ENCODE measurements at places on chromosomes 1 and 21.

GRCh38 chr1:19054216-19054615 lies 97.7 kb upstream of the IFFO2 start:
- DNase-seq: no peak

GRCh38 chr1:15489052-15489736 lies 13.3 kb downstream of the CELA2B start:
- peak; percentile 91 for DNase-seq

GRCh38 chr1:8962812-8963530 lies 17.3 kb downstream of the CA6 start:
- peak; percentile 14 for DNase-seq

GRCh38 chr1:43834280-43835081 lies 99.1 kb upstream of the ARTN start:
- no peak for DNase-seq

DNA sequence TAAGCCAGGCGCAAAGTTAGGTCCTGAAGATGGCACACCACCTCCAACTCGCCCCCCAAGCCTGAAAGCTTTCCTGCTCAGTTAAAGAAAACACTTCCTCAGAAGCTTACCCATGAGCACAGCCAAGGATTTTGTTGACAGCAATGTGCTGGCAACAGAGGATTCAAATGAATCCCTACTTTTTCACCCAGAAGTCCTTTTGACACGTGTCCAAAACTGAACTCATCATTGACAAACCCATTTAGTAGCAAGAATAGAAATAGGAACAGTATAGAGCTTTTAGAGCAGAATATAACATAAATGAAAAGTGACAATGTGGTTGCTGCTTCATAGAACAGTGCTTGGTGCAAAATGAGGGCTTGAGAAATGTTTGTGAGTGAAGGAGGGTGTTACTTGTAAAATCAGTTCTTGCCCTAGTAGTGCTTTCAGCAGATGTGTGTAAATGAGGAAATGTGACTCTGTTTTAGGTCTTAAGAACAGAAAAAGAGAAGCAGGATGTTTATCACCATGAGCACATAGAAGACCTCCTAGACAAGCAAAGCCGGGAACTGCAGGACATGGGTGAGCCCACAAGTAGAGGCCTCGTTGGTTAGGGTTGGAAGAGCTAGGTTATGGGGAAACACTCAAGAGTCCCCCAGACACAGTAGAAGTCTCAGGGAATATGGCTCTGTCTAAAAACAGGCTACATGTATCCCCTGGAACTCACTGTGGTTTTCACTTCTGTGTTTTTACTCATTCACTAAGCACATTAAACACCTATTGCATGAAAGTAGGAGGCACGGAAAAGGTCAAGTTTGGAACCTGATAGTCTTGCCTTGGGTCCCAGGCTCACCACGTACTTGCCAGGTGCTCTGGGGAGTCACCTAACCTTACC lies 48.6 kb upstream of the TMEM125 start:
- no peak for DNase-seq

DNA sequence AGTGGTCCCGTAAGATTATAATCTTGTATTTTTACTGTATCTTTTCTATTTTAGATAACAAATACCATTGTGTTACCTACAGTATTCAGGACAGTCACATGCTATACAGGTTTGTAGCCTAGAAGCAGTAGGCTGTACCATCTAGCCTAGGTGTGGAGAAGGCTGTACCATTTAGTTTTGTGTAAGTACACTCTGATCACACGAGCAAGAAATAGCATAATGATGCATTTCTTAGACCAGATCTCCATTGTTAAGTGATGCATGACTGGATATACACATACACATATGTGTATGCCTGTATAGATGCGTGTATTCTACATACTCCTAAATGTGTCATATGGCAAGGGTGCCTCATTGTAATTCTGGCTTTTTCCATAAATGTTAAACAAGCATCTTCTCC lies 33.9 kb downstream of the GALNT2 start:
- DNase-seq: no peak

- DNase-seq: peak; percentile 9
Observed at GRCh38 chr1:170765712-170766330, 101.9 kb downstream of the PRRX1 start.

- peak; percentile 88 for DNase-seq
Observed at GRCh38 chr1:206895837-206896242, 1.4 kb upstream of the IL24 start.

- no peak for DNase-seq
Observed at GRCh38 chr1:65478379-65479026, 58.0 kb downstream of the LEPR start.

GRCh38 chr1:158335213-158335532 lies 3.8 kb upstream of the CD1B start:
- no peak for DNase-seq

DNA sequence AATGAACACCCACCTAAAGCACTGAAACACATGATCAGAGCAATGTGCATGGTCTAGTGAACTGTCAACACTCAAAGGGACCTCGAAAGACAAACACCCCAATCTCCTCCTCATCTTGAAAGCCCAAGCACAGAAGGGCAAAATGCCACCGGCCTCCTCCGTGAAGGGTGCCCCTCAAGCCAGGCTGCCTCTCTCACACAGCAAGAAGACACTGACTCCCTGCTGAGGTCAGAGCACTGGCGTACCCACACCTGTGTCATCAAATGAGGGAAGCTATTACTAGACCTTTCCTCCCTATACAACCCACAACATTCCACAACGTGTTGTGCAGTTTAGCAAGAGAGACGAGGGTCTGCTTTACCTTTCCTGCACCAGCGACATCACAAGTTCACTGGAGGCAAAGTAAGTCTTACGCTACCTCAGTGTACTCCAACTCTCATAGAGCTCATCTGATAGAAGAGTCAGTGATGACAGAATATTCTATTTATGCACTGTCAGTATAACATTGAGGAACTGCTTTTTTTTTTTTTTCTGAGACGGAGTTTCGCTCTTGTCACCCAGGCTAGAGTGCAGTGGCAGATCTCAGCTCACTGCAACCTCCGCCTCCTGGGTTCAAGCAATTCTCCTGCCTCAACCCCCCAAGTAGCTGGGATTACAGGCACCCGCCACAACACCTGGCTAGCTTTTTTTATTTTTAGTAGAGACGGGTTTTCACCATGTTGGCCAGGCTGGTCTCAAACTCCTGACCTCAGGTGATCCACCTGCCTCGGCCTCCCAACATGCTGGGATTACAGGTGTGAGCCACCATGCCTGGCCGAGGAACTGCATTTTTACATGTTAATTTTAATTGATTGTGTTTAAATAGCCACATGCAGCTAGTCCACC lies 3.3 kb downstream of the SH3BP5L start:
- DNase-seq: no peak

DNA sequence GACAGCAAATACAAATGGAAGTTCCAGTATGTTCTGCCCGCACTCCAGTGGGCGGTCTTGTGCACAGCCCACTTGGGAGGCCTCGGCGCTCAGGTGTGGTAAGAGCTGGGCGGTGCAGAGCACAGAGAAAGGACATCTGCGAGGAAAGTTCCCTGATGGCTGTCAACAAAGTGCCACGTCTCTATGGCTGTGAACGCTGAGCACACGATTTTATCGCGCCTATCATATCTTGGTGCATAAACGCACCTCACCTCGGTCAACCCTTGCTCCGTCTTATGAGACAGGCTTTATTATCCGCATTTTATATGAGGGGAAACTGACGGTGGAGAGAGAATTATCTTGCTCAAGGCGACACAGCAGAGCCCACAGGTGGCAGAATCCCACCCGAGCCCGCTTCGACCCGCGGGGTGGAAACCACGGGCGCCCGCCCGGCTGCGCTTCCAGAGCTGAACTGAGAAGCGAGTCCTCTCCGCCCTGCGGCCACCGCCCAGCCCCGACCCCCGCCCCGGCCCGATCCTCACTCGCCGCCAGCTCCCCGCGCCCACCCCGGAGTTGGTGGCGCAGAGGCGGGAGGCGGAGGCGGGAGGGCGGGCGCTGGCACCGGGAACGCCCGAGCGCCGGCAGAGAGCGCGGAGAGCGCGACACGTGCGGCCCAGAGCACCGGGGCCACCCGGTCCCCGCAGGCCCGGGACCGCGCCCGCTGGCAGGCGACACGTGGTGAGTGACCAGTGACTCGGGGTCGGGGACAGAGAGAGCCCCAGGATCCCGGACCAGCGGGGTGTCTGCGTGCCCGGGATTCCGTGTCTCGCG lies at the start of gene IL12RB2:
TSS of gene IL12RB2 (plus strand) at position 623 of the 810 bp plus-strand sequence. CDS start 12,496 bp downstream, outside the sequence.
- peak; percentile 80 for DNase-seq

GRCh38 chr1:159965263-159965662 lies 11.2 kb upstream of the SLAMF9 start:
- no peak for DNase-seq

DNA sequence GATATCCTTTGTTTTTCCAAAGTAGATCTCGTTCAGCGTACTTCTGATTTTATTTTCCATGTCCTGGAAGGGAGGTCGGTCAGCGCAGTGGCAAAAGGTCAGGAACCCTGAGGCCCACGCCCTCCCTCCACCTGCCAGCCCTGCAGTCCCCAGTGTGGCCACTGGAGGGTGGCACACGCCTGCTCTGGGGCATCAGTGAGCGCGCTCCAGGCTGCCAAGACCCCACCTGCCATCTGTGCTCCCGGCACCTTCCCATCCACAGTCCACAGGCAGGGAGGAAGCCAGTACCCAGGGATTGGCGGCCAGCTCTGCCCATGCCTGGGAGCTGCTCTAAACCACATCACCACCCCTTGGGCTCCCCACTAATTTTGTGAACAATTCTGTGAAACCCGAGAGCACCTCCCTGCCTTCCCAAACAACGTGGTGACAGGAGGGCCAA lies 32.3 kb downstream of the SLC66A1 start:
- peak; percentile 73 for DNase-seq

DNA sequence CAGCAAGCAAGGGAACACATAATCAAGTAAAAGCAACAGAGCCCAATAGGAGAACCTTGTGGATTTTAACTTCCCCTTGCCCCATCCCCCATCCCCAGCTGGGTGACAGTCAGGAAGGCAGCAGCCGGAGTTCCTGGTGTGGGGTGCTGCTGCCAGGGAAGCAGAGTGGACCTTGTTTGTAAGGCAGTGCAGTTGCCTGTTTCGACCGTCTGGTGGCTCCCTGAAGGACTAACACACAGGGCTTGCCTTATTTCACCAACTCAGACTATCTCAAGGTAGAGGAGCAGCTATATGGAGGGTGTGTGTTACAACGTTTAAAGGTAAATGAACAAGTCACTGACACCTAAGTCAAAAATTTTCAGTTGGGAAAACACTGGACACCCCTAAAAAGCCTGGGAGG lies 6.6 kb downstream of the KRTAP10-8 start:
- DNase-seq: no peak

DNA sequence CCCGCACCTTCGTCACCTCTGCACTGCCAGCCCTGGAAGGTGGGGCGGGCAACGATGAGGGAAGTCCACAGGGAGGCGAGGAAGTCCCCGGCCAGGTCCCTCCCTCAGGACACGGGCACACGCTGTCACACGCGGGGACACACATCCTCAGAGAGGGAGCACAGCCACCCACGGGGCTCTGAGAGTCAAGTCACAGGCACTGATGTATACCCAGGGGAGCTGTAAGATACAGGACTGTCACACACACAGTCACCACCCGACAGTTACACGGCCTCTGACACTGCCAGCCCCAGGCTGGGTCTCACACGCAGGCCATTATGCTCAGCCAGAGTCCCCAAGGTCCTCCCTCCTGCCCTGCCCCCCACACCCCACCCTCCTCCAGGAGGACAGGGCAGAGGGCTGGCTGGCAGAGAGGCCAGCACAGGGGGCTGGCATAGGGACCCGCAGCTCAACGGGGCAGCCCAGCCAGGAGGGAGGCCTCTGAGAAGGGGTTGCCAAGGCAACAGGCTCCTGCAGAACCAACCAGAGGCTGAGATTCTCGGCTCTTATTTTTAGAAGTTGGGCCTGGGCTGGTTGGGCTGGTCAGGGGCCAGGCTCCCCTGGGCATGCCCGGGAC lies 17.7 kb upstream of the ADGRB2 start:
- no peak for DNase-seq

DNA sequence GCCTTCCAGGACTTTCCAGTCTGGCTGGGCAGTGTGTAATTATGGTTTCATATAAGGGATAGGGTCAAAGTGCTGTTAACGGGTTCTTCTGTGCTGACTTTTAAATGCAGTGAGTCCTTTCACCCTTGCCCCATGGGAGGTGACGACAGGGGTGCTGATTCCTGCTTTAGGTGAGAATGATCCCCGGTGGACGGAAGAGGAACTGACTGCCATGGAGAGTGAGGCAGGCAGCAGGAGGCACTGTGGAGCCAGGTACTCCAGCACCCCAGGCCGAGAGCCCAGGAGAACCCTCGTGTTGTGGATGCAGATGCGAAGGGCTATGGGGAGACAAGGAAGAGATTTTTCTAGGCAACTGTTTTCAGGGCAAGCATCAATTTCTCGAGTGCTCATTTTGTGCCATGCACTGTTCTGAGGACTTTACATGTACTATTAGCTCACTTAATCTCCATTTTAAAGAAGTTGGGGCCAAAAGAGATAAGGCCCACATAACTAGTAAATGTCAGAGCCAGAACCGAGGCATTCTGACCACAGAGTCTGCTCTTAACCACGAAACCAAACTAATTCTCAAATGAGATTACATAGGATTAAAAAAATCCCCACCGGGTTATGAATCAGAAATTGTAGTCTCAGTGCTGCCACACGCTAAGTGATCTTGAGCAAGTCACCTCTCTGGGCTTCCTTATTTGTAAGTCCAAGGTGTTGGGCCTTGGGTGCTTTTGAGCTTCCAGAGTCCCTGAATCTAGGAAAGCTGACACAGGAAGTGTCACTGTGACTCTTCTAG lies 28.2 kb downstream of the STPG1 start:
- no peak for DNase-seq

- DNase-seq: peak; percentile 40
Observed at GRCh38 chr1:23343221-23344110, 618 bp downstream of the HNRNPR start.

GRCh38 chr1:195336812-195337211 lies 1271.4 kb downstream of the KCNT2 start:
- DNase-seq: no peak

DNA sequence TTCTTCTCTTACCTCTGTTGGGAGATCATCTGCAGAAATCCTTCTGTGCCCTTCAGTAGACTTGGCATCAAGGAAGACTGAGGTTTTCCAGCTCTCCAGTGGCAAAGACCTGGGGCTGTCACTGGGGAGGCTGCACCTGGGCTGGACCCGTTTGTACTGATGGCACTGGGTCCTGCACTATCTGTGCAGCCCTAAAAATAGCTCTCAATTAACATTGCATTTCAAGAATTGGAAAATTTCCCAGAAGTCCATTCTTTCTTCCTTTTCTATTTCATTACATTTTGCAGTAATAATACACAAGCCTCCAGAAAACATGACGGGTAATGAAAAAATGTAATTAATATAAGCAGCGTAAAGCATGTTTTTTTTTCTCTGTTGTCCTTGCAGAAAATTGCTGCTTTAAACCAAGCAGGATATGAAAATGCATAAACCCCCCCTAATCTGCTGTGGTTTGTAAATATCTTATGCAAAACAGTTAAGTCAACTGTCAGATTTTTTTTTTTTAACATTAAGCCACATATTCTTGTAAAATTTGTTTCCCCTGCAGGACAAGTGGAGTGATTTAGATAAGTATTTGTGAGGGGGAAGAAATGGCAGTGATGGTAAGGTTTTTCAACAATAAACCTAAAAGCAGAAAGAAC lies 64.9 kb downstream of the LMO4 start:
- DNase-seq: no peak

- DNase-seq: peak; percentile 26
Observed at GRCh38 chr1:145720878-145721671, 1.8 kb downstream of the CD160 start.

All from NCI-H2171 treated with DMSO at 0.1 percent for 48 hours (cell line).